ENCODE measurements at places on chromosomes 16 and 17.
A peak's percentile ranks its signal among the peaks of the same experiment; 100 is the strongest.

DNA sequence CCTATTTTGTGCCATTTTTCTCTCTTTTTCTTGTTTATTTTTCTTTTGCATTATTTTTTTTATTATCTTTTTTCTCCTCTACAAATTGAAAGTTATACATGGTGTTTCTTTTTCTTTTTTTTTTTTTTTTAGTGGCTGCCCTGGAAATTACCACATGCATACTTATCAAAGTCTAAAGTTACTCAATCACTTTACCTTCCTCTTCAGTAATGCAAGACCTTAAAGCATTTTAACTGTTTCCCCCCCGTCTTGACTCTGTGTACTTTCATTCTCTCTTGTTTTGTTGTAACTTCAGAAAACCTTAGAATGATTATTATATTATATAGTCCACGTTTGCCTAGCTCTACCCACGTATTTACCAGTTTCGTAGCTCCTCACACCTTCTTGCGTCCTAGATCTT is 33.3 kb upstream of the SMPD3 start:
- DNase-seq: no peak

- DNase-seq: no peak
These were observed 14.0 kb downstream of the YPEL2 start for GRCh38 chr17:59345476-59345875.

GRCh38 chr16:82091241-82091640 is 56.2 kb downstream of the HSD17B2 start:
- no peak for DNase-seq

- DNase-seq: no peak
These were observed 101.3 kb downstream of the HAPSTR1 start for GRCh38 chr16:9192746-9193145.

- no peak for DNase-seq
These were observed 2.9 kb downstream of the ARSG start for GRCh38 chr17:68294196-68294555.

DNA sequence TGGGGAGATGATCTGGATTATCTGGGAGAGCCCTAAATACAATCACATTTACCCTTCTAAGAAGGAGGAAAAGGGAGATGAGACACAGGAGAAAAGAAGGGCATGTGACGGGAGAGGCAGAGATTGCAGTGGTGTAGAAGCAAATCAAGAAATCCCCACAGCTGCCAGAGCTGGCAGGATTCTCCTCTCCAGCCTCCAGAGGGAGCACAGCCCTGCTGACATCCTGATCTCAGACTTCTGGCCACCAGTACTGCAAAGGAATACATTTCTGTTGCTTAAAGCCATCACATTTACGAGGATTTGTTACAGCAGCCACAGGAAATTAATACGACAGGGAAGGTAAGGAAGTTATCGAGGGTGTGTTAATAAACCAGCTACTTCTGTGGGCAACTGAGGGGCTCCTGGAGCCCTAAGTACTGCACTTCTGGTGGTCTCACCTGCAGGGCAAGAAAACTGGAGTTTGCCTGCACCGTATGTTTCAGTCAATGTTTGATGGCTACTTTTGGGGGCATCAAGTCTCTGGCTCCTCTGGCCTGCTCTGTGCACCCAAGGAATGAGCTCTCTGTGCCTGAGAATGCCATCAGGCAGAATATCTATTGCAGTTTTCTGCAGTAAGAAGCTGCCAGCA is 22.9 kb upstream of the CDH13 start:
- DNase-seq: no peak

- no peak for DNase-seq
These were observed 4.6 kb downstream of the PIEZO1 start for GRCh38 chr16:88780142-88781062.

GRCh38 chr17:2034806-2035540 is 5.0 kb downstream of the DPH1 start:
- peak; percentile 70 for DNase-seq
